Stimulated activated CD4-positive, alpha-beta T cell treated with anti-CD3 and anti-CD28 coated beads, Interleukin-12 subunit alpha, Interleukin-12 subunit beta, amount 100 ng/mL, for 24 hours (primary cell): ENCODE measurements at places on chromosomes 13 and 19.

DNA sequence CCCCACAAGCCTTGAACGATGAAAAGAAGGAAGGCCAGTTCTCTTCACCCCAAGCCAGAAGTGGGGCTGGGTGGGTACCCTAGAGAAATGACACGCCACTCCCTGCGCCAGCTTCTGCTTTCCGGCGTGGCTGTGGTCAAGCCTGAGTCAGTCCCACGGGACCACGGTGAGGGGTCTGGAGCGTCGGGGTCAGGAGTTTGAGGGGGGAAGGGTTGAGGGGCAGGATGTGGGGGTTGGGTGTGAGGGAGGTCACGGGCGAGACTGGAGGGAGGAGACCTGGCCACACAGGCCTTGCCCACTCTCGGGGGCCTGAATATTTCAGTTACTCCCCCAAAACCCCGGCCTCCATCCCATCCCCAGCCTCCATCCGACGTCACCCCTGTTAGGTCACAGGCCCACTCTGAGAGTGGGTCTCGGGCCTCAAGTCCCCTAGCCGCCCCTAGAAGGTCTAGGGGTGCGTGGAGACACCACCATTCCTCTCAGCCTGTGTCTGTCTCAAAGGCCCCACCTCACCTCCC lies 500 bp upstream of the IFI30 start:
- no peak for DNase-seq

DNA sequence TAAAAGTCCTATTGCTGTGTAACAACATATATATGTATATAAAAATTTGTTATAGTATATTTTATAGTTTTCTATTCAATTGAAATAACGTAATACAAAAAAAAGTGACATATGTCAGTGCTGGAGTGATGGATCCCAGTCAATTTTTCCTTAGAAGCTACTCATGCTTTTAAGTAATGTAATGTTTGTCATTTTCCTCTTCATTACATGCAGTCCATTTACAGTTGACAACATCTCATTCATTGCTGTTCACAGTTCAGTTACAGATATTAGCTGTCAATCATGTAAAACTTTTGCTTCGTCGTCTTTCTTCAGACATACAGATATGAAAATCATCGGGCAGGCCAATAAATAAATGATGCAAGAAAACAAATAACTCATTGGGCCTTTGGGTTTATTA lies 525.1 kb upstream of the PRR20A start:
- DNase-seq: no peak

DNA sequence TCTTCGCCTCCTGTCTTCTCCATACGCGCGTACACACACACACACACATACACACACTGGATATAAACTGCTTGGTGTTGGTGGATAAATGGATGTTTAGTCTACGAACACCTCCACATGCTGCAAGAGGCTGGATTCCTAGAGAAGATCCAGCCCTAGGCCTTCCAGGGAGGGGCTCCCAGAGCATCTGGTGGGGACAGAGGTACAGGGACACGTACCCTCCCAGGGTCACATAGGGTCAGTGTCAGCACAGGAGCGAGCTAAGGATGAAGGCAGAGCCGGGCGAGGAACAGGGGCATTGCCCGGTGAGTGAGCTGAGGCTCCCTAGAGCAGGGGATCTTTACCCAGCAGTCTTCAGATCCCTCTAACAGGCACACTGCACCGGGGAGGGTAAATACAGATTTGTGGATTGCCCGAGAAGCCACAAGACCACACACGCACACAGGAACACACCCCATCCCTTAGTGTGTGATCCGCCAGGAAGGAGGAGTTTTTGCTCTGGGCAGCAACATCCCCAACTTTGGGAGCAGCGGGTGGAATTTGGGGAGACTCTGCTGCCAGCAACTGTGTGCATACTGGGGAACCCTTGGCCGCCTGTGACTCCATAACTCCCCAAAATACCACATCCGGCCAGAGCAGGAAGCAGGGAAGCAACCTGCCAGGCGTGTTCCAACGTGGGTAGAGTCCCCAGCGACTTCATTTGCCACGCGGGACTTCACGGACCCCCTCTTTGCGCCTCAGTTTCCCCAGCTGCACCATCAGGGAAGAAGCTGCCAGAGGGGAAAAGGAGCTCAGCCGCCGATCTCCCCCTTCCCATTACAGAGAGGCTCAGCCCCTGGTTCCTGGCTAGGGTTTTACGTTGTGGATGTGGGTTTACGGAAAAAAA lies 5.8 kb upstream of the TLE2 start:
- no peak for DNase-seq

DNA sequence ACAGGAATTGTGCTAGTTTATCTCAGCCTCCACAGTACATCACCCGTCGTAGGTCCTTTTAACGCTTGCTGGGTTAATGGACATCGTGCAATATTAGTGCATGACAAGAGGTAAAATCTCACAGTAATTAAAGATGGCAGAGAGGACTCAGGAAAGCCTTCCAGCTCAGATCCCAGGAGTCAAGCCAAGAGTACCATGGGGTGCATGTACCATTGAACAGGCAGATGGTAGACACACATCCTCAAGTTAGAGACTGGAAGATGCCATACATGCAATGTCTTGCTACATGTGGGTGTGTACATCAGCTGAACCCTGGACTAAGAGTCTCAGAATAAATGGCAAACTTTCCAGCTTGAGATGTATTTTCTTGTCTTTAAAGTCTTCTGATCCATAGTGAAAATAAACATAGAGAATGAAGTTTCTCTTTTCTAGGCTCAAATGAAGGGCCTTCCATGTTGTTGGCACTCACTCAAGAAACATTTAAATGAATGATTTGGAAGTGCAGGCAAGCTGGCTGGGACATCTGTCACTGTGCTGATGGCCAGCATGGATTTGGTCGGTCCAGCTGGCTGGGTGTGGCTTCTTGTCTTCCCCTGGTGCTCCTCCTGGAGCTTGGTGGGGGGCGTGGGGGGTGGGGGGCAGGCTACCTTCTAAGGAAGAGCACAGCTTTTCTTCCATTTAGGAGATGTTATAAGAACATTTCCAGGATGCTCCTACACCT lies 290.9 kb upstream of the MAB21L1 start:
- no peak for DNase-seq
